ENCODE measurements at places on chromosomes 3 and 15.

DNA sequence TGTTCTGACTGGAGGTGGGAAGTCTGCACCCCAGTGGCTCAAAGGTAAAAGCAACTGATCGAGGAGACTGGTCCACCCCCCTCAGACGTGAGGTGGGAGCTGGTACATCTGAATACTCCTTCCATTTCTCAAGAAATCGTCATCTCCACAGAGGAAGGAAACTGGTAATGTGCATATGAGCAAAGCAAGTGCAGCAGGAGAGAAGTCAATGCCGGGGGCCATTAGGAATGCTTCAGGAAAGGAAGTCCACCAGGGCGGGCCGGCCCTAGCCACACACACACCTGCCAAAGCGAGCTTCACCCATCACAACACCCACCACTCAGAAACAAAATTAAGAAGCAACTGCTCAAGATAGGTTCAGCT is 8.5 kb downstream of the TBC1D2B start:
- no peak for DNase-seq

- DNase-seq: no peak
Measured at GRCh38 chr3:133426721-133427120, 26.9 kb downstream of the BFSP2 start.

- DNase-seq: no peak
Measured at GRCh38 chr3:190848870-190849269, 13.6 kb downstream of the GMNC start.

- DNase-seq: no peak
Measured at GRCh38 chr3:136109499-136109898, 86.6 kb downstream of the MSL2 start.

DNA sequence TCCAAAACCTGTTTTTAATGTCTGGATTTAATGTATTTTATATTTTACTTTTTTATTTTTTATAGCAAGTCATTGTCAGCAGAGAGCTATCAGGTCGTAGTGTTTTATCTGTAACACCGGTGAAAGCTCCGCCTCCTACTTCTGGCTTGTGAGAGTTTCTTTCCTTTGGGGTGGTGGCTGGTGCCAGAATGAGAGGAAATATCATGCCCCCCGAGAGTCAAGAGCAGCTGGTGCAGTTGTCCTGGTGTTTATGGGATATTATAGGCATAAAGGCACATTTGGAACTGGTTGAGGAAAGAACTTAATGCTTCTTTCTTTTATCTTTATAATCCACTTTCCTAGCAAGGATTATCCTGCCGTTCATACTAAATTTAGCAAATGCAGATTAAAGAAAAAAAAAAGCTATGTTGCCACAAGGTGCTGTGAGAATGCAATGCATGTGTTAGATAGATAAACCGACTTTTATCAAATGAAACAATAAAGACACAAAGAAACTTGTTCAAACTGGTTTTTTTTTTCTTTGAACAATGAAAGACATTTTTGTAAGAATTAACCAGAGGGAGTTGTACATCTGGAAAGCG is 260.1 kb upstream of the PLSCR5 start:
- DNase-seq: no peak

DNA sequence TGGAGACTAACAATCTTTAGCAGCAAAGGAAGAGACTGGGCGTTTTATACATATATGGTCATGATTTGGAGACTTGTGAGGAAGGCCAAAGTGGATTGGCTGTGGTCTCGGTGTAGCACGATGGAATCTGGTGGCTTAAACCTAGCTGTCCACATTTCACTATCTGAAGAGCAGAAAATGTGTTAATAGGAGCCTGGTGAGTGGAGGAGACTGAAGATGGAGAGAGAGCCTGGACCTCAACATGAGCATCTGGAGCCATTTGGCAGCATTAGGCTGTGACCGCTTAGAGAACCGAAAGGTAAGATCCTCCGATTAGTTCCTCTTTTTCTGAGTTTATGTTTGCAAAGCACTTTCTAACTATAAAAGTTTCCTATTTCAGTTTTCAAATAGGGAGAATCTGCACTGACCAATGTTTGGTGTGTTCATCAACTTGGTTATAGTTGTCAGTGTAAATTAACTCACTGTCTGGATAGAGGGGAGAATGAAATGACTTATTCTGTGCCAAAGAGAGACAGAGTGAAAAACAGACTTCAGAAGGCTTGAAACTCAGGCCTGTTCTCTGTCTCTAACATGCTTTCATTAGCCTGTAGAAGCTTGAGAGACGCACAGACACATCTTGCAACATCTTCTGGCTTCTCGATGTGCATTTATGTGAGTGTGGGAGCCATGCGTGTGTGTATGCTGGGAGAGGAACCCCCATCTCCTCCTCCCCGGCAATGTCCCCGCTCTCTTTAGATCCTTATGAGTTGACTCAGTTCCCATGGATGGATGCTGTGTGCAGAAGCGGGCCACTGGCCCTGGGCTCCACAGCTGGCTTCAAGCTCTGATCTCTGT is 244.7 kb upstream of the TBL1XR1 start:
- no peak for DNase-seq

DNA sequence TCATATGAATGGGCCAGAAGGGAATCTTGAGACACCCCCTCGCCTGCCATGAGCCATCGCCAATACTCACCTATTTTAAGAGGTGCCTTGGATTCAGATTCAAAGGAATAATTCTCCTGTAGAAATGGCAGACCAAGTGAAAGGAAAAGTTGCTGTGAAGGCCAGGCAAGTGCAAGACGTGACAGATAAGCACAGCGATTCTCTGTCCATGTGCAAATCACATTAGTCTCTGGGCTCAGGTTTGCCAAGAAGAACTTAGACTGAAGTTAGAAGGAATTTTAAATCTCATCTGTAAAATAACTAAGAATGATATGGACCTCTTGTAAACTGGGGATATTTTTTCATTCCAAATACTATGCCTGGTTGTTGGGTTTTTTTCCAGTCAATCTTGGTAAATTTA is 173.6 kb downstream of the UACA start:
- no peak for DNase-seq

Measured in NCI-H460 (cell line).